NCI-H446 treated with DMSO at 0.1 percent for 48 hours (cell line): ENCODE measurements at places on chromosomes 16 and 17.

DNA sequence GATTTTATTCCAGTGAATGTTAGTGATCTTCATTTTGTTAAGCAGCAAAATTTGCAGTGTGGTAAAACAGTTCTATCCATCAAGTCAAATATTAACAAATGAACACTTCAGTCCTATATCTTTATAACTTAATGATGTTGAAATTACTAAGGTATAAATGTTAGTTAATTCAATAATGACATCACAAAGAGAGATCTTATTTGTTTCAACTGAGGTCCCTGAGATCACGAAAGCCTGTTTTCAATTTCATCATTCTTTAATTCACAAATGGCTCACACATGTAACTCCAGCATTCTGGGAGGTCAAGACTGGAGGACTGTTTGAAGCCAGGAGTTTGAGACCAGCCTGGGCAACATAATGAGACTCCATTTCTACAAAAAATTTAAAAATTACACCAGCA lies 13.9 kb downstream of the SMURF2 start:
- no peak for DNase-seq

GRCh38 chr16:4240624-4241023 lies 1.3 kb downstream of the SRL start:
- no peak for DNase-seq

DNA sequence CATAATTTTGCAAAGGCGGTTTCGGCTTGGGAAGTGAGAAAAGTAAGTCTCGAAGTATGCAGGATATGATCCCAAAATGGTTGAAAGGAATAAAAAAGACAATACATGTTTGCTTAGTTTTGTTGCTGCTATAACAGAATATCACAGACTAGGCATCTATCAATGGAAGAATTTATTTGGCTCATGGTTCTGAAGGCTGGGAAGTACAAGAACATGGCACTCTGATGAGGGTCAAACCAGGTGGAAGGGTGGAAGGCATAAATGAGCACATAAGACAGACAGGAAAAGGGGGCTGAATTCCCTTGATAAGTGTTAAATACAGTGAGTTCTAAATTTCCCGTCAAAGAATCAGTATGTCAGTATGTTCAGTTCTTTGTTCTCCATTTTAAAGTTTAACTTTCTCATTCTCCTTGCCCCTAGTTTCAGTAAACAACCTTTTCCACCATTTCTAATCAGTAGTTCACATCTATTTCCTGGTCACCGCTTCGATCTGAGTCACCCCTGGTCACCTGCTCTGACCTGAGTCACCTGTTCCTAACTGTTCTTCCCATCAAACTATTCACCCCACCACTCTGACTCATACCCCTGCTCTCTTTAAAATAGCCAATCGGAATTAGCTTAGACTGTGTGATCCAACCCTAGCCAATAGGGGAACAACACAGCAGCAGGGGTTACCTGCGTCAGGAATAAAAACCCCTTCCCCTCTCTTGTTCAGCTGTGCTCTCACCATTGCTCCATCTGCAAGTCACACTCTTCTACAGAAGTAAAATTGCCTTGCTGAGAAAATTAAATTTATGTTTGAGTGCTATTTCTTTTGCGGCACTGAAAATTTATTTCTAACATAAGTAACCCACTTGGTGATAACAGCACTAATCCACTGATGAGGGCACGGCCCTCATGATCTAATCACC lies 240.8 kb downstream of the STX8 start:
- no peak for DNase-seq

DNA sequence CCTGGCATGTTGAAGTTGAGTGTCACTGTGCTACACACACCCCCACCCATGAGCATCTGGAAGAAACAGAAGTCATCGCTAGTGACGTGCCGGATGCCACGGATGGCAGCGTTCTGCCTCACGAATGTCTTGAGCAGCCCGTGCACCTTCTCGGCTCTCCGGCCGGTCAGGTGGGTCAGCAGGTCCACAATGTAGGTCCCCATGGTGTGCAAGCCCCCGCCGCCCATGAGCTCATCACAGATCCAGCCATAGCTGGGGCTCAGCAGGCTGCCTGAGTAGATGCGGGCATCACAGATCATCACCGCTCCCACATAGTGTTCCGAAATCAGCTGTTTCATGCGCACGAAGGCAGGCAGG lies 8.9 kb downstream of the C16orf86 start:
- DNase-seq: no peak

DNA sequence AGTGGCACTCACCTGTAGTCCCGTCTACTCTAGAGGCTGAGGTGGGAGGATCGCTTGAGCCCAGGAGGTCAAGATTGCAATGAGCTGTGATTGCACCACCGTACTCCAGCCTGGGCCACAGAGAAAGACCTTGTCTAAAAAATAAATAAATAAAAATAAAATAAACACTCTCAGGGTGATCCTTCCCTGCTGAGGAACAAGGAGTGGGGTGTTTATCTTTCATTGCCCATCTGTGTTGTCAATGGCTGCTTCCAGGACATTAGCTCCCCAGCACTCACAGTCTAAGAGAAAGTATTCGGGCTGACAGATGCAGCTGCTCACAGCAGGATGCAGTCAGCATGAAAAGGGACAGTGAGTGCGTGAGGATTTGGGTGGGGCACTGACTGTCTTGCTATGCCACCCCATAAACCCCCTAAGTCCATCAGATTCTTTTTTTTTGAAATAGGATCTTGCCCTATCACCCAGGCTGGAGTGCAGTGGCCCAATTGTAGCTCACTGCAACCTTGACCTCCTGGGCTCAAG lies 31.3 kb upstream of the RBBP6 start:
- DNase-seq: no peak

DNA sequence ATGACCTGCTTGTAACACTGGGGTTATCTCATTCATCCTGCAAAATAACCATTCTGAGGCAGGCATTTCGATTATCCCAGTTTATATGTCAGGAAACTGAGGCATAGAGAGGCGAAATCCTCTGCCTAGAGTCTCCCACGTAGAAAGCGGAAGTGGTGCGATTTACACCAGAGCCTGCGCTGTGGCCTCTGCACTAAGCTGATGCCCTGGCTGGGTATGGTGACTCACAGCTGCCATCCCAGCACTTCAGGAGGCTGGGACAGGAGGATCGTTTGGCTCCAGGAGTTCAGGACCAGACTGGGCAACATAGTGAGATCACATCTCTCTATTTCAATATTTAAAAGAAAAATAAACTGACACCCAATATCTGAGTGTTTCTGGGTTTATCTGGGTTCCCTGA lies 59.3 kb upstream of the BCO1 start:
- DNase-seq: no peak
